ENCODE measurements at places on chromosomes 7 and 10. TPM values are rescaled to one million over a fixed set of nuclear protein-coding genes. Genes with fewer than 3 reads are reported as not detected.

POLR2J2 gene
- 6.7 TPM for polyA plus RNA-seq

CLDN3 gene
- not detected for polyA plus RNA-seq

TMEM225B gene
- polyA plus RNA-seq = 0.62 TPM

OR9A2 gene
- not detected for polyA plus RNA-seq

TYW1B gene
- polyA plus RNA-seq = 7.2 TPM

RSPH10B gene
- not detected for polyA plus RNA-seq

DHX32 gene
- 12.9 TPM for polyA plus RNA-seq

PHYHIPL gene
- not detected for polyA plus RNA-seq

ADAMTS14 gene
- polyA plus RNA-seq = 32.7 TPM

PLXNA4 gene
- not detected for polyA plus RNA-seq

CFAP58 gene
- 1.0 TPM for polyA plus RNA-seq

MMD2 gene
- polyA plus RNA-seq = not detected

NFKB2 gene
- 12.2 TPM for polyA plus RNA-seq

RARRES2 gene
- polyA plus RNA-seq = not detected

AKR1C3 gene
- polyA plus RNA-seq = 9.7 TPM

VSTM2A gene
- not detected for polyA plus RNA-seq

NKX2-3 gene
- not detected for polyA plus RNA-seq

OR9A4 gene
- polyA plus RNA-seq = not detected

VPS37D gene
- 2.1 TPM for polyA plus RNA-seq

GLI3 gene
- polyA plus RNA-seq = not detected

IL15RA gene
- polyA plus RNA-seq = 9.9 TPM

OGA gene
- 59.5 TPM for polyA plus RNA-seq

PLEKHS1 gene
- not detected for polyA plus RNA-seq

ZNF862 gene
- 2.4 TPM for polyA plus RNA-seq

TMEM178B gene
- 0.01 TPM for polyA plus RNA-seq

ANKRD61 gene
- not detected for polyA plus RNA-seq

GRID1 gene
- polyA plus RNA-seq = 5.3 TPM

SLC37A3 gene
- 28.8 TPM for polyA plus RNA-seq

MYH16 gene
- 0.09 TPM for polyA plus RNA-seq

NET1 gene
- polyA plus RNA-seq = 98.9 TPM

HTRA1 gene
- not detected for polyA plus RNA-seq

PNLIPRP3 gene
- polyA plus RNA-seq = not detected

ADRA2A gene
- polyA plus RNA-seq = not detected

SUN3 gene
- polyA plus RNA-seq = 0.24 TPM

Measured in K562 (cell line).